Astrocyte of the spinal cord (primary cell): ENCODE measurements at places on chromosomes 11 and 22.

- DNase-seq: no peak
Observed at GRCh38 chr11:66007201-66007634, 4.6 kb upstream of the CST6 start.

- DNase-seq: peak; percentile 95
Observed at GRCh38 chr11:3049430-3050243, 7.6 kb downstream of the CARS1 start.

- peak; percentile 99 for DNase-seq
Observed at GRCh38 chr11:114197799-114198500, 98.2 kb upstream of the NNMT start.

DNA sequence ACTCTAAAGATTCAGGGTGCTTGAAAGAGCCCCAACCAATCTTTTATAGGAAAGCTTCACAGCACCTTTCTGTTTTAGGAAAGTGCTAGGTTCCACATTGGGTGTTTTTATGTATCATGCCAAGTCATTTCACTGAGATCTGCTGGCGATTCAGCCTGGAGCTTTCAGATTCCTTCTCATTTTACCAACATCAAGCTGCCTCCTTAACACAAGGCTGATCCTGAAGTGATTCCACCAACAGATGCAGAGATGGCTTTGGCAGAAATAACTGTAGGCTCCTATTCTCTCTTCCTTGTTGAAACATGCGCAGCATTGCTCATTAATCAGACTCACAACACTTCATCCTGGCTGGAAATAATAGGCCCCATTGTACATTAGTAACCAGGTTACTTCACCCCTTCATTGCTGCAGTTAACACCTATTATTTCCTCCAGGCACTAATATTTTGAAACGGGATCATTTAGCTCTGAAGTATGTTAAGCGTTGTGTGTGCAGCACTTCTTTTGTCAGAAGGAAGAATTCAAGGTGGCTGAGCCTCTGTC lies 89.0 kb downstream of the OPCML start:
- DNase-seq: no peak

- no peak for DNase-seq
Observed at GRCh38 chr22:50314455-50315288, 7.2 kb upstream of the PLXNB2 start.

DNA sequence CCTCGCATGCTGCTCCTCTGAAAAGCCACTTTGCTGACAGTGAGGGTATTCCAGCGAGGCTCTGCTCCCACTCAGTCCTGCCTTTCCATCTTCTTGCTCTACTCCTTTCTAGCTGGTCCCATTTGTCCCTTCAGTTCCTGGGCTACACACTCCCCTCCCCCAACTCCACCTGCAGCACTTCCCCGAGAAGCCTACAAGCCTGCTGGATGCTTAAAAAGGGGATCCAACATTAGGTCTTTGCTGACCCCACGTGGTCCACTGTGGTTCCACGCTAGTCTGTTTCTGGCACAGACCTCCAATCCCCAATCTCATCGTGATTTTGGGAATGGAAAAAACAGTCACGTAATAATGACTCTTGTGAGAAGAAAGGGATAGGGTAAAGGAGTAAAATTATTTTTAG lies 121.6 kb upstream of the SNX19 start:
- no peak for DNase-seq

GRCh38 chr22:37381489-37381888 lies 45.8 kb downstream of the ELFN2 start:
- DNase-seq: no peak

GRCh38 chr22:22666307-22667091 lies 22.1 kb downstream of the GGTLC2 start:
- peak; percentile 9 for DNase-seq

- no peak for DNase-seq
Observed at GRCh38 chr22:49087198-49087597, 740.5 kb downstream of the BRD1 start.

- peak; percentile 80 for DNase-seq
Observed at GRCh38 chr11:33687733-33688479, 12.7 kb downstream of the C11orf91 start.

DNA sequence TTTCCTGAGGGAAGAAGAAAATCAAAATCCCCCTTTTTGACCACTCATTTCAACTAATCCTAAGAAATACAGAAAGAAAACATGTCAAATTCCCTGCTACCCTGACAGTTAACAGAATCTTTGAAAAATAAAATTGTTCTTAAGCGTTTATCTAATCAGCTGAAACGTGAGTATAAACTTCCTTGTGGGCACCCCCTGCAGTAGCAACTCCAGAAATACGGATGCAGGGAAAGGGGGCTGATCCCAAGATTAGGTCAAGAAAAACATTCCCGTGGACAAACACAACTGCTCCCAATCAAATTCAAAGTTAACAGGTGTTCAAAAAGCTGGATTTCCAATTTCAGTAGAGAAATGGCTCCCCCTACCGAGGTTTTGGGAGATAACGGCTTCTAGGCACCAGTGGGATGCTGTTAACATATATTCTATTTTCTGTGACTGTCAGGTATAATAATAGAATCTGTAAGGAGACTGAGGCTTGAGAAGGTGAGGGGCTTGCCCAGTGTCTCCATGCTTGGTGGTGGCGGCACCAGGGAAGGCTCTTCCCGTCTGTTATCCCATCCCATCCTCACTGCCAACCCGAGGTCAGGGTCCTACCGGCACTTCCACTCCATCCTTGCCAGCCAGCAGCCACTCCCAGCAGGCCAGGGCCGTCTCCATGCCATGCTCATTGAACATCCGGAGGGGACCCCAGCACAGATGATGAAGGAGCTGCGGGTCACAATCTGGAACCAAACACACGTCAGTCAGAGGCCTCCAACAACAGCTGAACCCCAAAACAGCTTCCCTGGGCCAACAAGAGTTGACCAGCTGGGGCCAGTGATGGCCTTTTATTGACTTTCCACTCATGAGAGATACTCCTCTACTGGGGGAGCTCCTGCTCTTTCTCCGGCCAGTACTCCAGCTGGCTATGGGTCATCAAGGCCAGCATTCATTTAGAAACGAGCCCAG lies 32.0 kb upstream of the SERPIND1 start:
- DNase-seq: peak; percentile 18

GRCh38 chr11:127651175-127651887 lies 650.8 kb upstream of the KIRREL3 start:
- DNase-seq: peak; percentile 85

DNA sequence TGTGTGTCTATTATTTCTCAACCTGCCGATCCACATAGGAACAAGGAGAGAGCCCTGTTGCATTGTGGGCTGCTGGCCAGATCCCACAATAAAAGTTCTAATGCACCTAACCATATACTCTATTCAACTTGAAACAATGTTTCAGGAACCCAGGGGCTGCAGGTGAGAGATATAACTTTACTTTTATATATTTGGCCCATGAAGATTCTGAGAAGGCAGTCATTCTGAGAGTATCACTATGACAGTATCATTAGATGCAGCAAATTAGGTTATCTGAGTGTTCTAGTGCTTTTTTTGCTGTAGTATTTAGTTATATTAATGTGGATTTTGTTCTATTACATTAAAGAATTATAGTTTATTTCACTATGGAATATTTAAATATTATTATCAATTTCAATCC lies 655.1 kb upstream of the ARHGAP42 start:
- DNase-seq: no peak

- no peak for DNase-seq
Observed at GRCh38 chr11:11535611-11536010, 86.2 kb downstream of the GALNT18 start.

- peak; percentile 29 for DNase-seq
Observed at GRCh38 chr11:94557421-94557820, 9.7 kb upstream of the PIWIL4 start.

DNA sequence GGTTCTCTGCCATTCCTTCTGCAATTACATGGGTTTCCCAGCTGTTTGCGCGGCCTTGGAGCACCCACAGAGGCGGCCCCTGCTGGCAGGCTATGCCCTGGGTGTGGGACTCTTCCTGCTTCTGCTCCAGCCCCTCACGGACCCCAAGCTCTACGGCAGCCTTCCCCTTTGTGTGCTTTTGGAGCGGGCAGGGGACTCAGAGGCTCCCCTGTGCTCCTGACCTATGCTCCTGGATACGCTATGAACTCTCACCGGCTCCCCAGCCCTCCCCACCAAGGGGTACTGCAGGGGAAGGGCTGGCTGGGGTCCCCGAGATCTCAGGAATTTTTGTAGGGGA lies 2.6 kb downstream of the RCE1 start:
- no peak for DNase-seq

DNA sequence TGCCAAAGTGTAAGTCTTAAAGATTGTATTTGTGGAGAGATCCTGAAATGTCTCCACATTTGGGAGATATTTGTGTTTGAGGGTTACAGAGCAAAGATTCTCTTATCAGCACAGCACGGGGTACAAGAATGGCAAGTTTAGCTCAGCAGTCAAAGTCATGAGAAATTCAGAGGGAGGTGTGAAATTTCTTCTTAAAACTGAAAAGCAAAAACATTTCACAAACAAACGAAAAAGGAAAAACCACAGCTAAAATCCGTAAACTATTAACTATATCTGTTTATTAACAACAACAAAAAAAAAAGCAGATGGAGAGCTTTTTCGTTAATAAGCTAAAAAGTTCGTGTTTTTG lies 40.9 kb upstream of the ETS1 start:
- no peak for DNase-seq

DNA sequence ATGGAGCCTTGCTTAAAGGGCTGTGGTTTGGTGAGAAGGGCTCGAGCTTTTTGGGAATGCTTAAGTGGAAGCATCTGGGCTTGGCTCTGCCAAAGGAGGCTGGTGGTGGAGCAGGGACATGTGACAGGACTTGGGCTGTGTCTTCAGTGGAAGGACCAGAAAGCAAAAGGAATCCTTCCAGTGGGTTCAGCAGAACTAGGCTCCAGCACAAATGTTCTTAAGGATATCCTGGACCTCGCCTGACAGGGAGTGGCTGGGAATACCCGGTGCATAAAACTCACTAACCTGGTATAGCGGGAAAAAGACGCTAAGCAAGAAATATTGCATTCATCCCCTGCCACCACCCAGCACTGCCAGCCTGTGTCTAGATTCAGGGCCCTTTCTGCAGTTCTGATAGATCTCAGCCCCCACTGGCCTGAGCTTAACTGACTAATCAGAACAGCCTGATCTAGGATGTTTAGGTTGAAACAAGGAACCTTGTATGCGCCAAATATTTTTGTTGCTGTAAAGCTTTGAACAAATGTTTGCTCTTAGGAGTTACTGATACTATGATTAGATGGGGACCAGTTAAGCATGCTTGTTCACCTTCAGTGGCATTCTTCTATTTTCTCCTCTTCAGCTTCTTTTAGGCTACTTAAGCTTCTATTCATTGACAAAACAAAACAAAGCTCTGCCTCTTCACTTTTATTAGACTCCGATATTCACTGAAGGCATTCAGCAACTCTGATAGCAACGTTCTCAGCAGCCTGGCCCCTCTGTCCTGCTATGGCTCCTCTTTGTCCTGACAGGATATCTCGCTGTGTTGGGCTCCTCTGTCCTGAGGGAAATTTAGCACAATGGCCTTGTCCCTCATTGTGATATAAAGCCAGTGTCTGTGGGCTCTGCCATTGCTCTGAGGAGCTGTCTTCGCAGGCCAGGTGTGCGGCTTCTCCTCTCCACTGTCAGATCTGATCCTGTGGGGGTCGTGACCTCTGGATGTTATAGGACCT lies 25.0 kb downstream of the PPFIBP2 start:
- DNase-seq: no peak

- DNase-seq: peak; percentile 72
Observed at GRCh38 chr11:27718863-27719545, 18.7 kb upstream of the BDNF start.

DNA sequence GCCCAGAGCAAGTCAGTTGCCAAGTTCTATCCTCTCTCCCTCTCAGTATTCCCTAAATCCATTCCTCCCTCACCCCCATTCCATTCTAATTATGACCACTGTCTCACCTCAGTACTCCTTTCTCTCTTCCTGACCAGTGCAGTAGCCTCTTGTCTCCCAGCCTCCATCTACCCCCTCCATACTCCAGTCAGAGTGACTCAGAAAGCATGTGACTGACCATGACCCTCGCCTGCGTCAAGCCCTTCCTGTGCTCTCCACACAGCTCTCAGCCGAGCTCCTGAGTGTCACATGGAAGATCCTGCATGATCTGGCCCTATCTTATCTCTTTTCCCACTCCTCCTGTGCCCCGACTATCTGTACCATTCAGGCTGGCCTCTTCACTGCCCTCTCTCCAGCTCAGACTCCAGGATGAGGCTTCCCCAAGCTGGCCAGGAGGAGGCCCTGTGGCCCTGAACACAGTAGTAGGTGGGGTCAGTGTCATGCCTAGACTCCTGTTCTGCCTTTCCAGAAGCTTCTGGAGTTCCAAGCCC lies 42.6 kb downstream of the NEU3 start:
- DNase-seq: peak; percentile 73

DNA sequence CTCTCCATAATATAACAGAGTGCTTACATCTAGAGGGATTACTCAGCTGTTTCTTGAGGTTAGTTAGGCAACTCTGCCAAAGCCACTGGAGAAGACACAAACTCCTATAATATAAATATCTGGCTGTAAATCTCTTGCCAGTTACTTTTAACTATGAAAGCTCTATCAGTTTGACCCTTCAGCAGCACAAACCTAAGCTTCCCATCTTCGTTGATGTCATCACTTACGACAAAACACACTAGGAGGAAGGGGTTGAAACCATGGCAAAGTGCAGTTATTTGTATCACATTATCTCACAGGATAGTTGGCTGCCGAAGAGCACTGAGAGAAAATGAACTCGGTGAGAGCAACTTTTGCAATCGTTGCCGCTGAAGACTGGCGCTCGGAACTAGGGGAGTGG lies 922.1 kb downstream of the OPCML start:
- DNase-seq: peak; percentile 41

DNA sequence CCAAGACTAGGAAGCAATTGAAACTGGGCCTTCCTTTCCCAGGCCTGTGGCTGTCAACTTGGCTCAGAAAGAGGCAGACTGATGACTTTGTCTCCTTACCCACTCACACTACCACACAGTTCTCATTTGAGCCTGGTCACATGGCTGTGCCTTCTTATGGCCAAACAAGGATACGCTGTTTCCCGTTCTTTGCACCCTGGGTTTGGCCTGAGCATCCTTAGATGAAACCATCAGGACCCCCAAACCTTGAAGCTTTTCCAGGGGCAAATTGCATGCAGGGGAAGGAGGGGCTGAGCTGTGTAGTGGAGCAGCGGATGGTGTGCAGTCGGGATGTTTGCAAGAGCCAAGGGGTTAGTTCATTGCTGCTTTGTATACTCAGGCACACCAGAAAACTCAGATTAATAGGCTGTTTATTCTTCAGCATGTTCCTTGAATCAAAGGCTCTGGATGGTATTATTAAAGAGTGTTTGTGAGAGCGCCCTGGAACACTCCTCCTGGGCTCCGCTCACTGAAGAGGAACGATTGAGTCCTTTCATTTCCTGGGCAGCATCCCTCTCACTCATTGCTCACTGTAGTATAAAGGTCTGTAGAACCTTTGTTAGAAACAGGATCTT lies 69.8 kb downstream of the ARFGAP2 start:
- no peak for DNase-seq
